ENCODE measurements at places on chromosomes 5 and 9. TPM values are rescaled to one million over a fixed set of nuclear protein-coding genes. Genes with fewer than 3 reads are reported as not detected.
A peak's percentile ranks its signal among the peaks of the same experiment; 100 is the strongest.

GRCh38 chr9:95197692-95198271 is 119.7 kb downstream of the FANCC start:
- DNase-seq: no peak
- no peak overlapping the region for H3K4me3 ChIP-seq
- H3K27ac ChIP-seq: no peak overlapping the region
- no peaks in the 10 kb centered on the region for H3K36me3 ChIP-seq
- no peaks in the 10 kb centered on the region for H3K4me1 ChIP-seq

GRCh38 chr5:116514421-116514970 is 60.1 kb downstream of the SEMA6A start:
- no peak overlapping the region for H3K27ac ChIP-seq
- DNase-seq: no peak
- H3K4me1 ChIP-seq: peaks cover 17% of the 10 kb centered on the region
- H3K27me3 ChIP-seq: no peaks in the 10 kb centered on the region
- H3K4me3 ChIP-seq: no peak overlapping the region

DNA sequence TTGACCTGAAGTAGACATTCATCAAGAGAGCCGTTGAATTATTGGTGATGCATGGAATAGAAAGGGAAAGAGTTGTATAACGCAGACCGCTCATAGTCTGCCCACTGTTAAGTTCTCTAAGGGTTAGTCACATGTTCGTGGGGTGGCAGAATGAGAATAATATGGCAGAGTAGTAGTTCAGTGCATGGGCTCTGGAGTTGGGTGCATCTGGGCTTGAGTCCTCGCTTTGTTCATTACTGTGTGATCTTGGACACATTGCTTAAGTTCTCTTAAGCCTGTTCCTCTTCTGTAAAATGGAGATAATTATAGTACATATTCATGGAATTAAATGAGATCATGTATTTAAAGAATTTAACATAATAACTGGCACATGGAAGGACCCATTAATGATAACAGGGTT is 23.6 kb downstream of the TNPO1 start:
- no peaks in the 10 kb centered on the region for H3K27me3 ChIP-seq
- no peak overlapping the region for H3K27ac ChIP-seq
- H3K36me3 ChIP-seq: no peaks in the 10 kb centered on the region
- DNase-seq: no peak
- H3K4me1 ChIP-seq: peaks cover 3% of the 10 kb centered on the region
- no peak overlapping the region for H3K4me3 ChIP-seq

GRCh38 chr5:5613261-5613990 is 190.9 kb downstream of the ICE1 start:
- H3K27me3 ChIP-seq: no peaks in the 10 kb centered on the region
- no peak for DNase-seq
- no peak overlapping the region for H3K27ac ChIP-seq
- H3K4me1 ChIP-seq: no peaks in the 10 kb centered on the region
- H3K4me3 ChIP-seq: no peak overlapping the region
- no peaks in the 10 kb centered on the region for H3K36me3 ChIP-seq

GRCh38 chr9:75134495-75134894 is 46.2 kb downstream of the OSTF1 start:
- no peak for DNase-seq
- H3K27me3 ChIP-seq: no peaks in the 10 kb centered on the region
- no peaks in the 10 kb centered on the region for H3K4me1 ChIP-seq
- no peak overlapping the region for H3K27ac ChIP-seq

The RNF38 gene
- 60.9 TPM for total RNA-seq

The PNPLA7 gene
- 0.57 TPM for total RNA-seq

The ANKRD33B gene
- 20.5 TPM for total RNA-seq

- peaks cover 31% of the 10 kb centered on the region for H3K4me1 ChIP-seq
- peak; percentile 61 for DNase-seq
- H3K36me3 ChIP-seq: no peaks in the 10 kb centered on the region
- H3K27ac ChIP-seq: peak overlapping the region; percentile 68
These were observed 85.7 kb upstream of the RNF38 start for GRCh38 chr9:36485647-36486328.

DNA sequence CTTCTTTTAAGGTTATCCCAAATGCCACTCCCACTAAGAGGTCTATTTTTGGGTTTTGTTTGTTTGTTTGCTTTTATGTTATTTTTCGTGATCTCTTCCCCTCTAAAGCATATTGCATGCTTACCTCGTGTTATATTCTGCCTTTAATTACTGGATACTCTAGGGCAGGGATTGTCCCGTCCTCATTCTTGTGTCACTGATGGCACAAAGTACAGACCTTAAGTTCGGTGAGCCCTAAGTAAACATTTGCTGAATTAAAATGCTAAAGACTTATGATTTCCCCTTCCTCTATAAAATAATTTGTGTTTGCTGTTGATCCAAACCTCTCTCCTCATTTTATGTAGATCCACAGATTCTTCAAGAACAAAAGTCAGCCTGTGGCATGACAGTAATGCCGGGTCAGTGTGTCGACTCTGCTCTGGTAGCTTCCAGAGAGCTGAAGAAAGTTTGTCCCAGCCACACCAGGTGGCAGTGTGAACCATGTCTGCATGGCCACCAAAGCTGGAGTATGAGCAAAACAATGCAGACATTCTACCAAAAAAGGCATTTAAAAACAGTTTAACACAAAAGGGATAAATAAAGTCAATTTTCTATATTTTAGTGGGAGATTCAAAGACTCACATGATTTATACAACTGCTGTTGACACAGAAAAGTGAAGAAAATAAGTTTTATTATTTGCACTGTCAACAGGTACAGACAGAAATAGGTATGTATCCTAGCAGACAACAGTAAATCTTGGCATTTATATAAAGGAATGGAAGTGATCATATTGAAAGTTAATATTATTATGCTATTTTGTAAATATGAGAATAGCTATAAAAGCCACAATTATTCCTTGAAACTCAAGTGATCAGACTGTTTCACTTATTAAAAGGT is 17.9 kb upstream of the POC5 start:
- no peaks in the 10 kb centered on the region for H3K4me1 ChIP-seq
- DNase-seq: peak; percentile 23
- H3K36me3 ChIP-seq: no peaks in the 10 kb centered on the region
- H3K27me3 ChIP-seq: no peaks in the 10 kb centered on the region

The ARID3C gene
- total RNA-seq: not detected

The GFRA3 gene
- 1.2 TPM for total RNA-seq
